Foreskin melanocyte (primary cell): ENCODE measurements at places on chromosomes 1 and 21.

- DNase-seq = no peak
Observed at GRCh38 chr1:197096137-197096536, 29.1 kb upstream of the F13B start.

DNA sequence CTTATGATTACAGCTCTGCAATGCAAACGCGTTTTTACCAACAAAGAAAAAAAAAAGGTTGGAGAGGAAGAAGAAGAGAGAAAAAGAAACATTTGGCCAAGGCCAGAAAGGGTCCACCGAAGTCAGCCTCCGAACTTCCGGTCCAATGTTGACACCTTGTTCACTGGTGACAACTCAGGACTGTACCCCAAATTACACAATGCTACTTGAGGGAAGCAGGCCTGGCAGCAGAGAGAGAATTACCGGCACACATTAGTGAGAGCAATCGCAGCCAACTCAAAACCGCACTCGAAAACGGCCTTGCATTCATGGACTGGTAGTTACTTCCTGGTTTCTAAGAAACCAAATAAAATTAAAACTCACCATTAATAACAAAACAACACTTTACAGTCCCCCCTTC lies 652.5 kb downstream of the KIF26B start:
- no peak for DNase-seq

GRCh38 chr1:92934395-92935378 lies 26.6 kb downstream of the DIPK1A start:
- DNase-seq = peak; percentile 75

DNA sequence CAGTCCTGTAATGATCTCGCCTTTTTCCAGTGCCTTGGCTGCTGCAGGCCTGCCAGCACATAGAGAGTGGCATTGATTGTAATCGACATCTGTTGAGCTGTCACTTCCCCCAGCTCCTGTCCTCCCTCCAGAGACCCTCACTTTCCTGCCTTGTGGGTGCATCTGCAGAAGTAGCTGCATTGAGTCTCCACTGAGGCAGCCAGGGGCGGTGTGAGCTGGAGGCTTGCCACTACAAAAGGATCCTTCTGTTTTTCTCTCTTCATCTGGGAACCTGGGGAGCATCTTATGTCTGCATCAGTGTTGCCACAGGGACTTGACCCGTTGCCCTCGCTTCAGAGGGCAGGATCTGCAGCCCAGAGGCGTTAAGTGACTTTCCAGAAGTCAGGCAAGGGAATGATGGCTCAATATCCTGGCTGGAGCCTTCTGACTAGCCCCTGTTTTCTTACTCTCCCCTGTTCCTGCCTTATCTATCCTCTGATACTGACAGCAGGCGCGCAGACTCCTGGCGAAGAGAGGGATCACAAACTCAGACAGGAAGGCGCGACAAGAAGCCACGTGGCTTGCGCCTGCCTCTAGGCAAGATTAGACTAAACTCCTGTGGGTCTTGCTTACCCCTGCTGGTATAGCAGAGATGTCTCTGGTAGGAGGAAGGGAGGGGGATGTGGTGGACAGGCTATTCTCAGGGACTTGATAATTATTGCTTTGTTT lies 13.3 kb upstream of the FMOD start:
- peak; percentile 26 for DNase-seq

DNA sequence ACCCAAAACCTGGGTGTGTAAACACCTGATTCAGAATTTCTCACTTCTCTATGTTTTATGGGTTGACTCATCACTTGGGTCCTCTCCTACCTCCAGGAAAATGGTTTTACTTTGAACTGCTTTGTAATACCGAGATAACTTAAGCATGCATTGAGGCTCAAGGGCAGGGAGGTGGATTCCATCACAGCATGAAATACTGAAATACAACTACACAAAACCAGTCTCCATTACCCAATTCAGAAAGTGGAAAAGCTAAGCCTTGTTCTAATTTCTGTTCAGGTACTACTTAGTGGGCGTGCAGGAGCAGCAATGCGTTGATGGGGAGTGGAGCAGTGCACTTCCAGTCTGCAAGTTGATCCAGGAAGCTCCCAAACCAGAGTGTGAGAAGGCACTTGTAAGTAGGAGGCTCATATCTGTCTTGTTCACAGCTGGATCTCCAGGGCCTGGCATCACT lies 6.1 kb upstream of the C4BPA start:
- DNase-seq = no peak
